ENCODE measurements at places on chromosomes 5 and 9.
A peak's percentile ranks its signal among the peaks of the same experiment; 100 is the strongest.

DNA sequence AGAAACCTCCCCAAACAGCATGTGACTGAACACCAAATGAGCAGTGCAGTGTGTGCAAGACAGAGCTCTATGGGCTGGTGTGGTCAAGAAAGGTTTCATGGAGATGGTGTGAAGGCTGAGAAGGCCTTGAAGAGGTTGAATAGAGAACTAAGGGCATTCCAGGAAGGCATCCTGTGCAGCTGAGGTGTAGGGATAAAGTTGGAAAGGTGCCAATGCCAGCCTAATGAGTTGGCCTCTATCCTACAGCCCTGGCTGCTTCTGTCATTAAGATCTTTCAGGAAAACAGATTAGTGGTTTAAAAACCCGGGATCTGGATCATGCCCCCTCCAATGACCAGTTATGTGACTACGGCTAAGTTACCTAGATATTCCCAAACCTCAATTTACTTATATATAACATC, 4.0 kb downstream of the HDAC3 start:
- no peak for DNase-seq

GRCh38 chr5:104297076-104297475, 734.5 kb upstream of the NUDT12 start:
- no peak for DNase-seq

- DNase-seq, result no peak
Measured at GRCh38 chr9:132242621-132243155, 80.8 kb downstream of the NTNG2 start.

GRCh38 chr5:87102841-87103240, 164.8 kb upstream of the RASA1 start:
- no peak for DNase-seq

GRCh38 chr9:91395553-91396471, 27.8 kb downstream of the NFIL3 start:
- no peak for DNase-seq

GRCh38 chr9:72478966-72479365, 42.4 kb upstream of the TMC1 start:
- DNase-seq, result no peak

GRCh38 chr9:29456940-29457339, 1883.7 kb upstream of the C9orf72 start:
- no peak for DNase-seq

DNA sequence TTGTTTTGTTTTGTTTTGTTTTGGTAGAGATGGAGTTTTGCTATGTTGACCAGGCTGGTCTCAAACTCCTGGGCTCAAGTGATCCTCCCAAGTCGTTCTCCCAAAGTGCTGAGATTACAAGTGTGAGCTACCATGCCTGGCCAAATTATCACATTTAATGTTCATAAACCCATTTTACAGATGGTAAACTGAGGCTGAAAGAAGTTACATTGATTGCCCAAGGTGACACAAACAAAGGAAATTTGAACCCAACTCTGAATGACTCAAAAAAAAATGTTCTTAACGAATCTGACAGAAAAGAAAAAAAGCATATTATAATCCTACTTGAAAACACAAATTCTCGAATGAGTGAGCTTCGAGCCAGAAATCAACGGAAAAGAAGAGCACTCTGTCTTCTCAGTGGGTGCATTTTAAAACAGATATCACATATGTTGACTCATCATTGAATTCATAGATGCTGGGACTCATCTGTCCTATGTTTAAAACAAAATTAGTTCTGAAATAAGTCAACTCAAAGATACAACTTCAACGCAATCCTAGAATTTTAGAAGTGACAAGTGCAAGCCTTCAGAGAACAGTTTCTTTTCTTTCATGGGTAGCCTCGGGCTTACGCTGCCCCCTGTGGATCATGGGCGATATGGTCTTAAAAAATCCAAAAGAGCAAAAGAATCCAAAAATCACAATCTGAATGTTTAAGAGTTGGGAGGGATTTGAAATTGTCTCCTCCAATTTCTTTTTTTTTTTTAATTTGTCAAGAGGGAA, 28.4 kb downstream of the TIMD4 start:
- DNase-seq, result peak; percentile 13

GRCh38 chr9:91239367-91240111, 122.2 kb downstream of the AUH start:
- DNase-seq, result no peak

DNA sequence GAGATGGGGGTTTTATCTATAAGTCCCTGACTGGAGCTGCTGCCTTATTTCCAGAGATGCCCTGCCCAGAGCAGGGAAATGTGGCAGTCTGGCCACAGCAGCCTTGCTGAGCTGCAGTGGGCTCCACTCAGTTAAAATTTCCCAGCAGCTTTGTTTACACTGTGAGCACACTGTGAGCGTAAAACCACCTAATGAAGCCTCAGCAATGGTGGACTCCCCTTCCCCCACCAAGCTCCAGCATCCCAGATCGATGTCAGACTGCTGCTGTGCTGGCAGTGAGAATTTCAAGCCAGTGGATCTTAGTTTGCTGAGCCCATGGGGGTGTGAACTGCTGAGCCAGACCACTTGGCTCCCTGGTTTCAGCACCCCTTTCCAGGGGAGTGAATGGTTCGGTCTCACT, 208.7 kb upstream of the RAI14 start:
- DNase-seq, result no peak

DNA sequence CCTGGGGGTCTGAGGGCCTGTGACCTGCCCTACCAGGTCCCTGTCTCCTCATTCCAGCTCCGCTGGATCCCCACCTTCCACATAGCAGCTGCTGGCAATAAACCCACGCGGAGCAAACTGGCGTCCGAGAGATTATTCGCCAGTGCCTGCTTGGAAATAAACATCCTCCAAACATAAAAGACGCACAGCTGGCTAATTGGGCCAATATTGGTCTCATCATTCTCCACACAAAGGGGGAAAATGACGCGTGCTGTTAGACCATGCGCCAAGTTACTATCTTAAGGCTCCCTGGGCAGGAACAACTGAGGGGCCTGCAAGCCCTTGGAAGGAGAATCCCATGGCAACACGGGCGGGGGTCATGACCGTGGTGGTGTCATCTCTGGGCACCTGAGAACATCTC, 73.3 kb upstream of the SARDH start:
- DNase-seq, result no peak

DNA sequence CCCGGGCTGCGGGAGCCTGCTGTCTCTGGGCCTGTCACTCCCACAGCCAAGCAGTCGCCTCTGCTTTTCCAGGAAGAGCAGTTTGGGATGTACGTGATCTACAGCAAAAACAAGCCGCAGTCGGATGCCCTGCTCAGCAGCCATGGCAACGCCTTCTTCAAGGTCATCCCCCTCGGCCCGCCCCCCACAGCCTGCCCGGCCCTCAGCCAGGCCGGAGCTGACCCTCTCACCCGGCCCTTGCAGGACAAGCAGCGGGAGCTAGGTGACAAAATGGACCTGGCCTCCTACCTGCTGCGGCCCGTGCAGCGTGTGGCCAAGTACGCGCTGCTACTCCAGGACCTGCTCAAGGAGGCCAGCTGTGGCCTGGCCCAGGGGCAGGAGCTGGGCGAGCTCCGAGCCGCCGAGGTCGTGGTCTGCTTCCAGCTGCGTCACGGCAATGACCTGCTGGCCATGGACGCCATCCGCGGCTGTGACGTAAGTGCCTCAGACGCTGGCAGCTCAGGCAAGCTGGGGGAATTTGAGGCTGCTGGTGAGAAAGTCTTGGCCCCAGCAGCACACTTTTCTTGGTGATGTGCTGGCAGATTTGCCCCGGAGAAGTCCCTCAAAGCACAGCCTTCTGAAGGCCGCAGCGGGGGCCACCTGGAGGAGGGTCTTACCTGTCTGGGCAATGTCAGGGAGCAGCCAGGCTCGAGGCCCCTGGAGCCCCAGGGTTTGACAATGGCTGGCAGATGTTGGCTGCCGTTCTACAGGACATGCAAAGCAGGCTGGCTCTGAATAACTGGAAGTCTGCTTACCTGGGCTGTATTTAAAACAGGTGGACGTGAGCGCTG, 20.1 kb upstream of the LRRC14B start:
- DNase-seq, result no peak

DNA sequence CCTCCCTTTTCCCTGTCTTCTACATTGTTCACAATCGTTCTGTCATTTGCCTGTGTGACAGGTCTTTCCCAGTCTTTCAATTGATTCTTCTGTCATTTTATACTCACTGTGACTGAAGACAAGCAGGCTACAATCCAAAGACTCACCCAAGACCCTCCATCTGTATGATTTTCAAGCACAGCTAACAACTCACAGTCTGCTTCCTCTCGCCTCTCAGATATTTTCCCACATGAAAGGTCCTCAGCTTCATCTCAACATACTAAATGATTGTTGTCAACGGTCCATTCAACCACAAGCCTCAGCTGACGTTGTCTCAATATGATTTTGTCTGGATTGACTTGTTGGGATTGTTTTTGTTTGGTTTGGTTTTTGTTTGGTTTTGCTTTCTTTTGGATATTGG, 346.5 kb downstream of the NFIB start:
- no peak for DNase-seq

DNA sequence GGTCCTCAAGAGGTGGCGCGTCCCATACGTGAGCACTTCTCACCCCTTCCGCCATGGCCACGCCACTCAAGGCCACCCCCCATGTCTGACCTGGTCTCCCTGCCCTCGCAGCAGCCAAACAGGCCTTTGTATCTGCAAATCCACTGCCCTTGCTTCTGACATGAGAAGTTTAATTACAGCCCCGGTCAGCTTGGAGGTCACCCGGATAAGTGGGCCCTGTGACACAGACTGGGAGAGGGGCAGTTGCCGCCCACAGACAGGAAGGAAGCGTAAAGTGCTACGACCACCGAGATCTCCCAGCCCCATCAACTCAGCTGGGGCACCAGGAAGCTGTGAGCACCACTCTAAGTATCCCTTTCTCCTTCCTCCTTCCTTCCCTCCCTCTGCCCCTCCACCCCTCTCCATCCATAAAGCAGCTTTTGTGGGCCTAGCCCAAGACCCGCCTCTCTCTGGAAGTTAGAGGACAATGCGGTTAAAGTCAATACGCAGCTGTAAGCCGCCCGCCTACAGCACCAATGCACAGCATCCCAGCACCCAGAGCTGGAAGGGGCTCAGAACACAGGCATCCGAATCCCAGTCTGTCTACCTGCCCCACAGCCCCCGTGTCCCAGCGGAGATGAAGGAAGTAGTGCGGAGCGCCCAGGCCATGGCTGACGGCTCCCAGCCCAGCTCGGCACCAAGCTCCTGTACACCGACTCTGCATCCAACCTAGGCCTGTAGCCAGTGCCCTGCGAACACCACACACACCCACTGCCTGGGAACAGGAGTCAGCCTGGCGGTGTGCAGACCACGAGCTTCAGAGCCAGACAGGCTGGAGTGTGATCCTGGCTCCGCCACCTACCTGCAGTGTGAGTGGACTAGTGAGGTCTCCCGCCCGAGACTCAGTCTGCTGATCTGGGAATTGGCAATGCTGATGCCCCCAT, 44.8 kb upstream of the RNF130 start:
- no peak for DNase-seq

DNA sequence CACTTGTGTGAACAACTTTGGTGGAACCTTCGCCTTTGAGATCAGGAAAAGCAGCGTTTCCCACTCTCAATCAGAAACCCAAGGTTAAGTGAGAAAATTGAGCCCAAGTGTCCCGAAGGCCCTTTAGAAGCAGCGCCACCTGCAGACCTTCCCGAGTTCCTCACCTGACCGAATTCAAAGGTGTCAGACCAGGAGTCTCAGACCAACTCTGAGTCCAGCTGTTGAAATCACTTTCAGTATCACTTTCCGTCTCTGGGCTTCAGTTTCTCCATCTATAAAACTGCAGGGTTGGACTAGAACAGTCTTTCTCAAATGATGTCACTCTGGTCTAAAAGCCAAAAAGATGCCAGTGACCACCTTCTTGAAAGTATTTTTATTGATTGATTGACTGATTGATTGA, 31.7 kb upstream of the GRHPR start:
- no peak for DNase-seq

DNA sequence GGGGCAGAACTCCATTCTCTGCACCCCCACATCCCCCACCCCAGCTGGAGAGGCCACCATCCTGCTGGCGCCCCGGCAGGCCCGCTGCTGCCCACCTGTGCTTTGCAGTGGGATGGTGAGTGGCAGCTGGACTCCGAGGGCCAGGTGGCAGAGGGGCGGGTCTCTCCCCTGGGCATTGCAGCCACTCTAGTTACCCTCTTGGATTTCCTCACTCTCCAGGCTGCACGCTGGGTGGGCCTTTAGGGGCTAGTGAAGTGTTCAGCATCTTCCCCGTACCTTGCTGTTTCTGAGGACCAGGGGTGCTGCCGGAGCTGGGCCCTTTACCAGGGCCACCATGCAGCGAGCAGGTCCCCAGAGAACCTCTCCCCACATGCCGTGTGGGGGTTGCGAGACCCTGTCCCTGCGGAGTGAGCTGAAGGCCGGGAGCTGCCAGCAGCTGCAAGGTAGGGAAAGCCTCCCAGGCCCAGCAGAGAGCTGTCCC, 88.4 kb upstream of the SH3PXD2B start:
- DNase-seq, result no peak

DNA sequence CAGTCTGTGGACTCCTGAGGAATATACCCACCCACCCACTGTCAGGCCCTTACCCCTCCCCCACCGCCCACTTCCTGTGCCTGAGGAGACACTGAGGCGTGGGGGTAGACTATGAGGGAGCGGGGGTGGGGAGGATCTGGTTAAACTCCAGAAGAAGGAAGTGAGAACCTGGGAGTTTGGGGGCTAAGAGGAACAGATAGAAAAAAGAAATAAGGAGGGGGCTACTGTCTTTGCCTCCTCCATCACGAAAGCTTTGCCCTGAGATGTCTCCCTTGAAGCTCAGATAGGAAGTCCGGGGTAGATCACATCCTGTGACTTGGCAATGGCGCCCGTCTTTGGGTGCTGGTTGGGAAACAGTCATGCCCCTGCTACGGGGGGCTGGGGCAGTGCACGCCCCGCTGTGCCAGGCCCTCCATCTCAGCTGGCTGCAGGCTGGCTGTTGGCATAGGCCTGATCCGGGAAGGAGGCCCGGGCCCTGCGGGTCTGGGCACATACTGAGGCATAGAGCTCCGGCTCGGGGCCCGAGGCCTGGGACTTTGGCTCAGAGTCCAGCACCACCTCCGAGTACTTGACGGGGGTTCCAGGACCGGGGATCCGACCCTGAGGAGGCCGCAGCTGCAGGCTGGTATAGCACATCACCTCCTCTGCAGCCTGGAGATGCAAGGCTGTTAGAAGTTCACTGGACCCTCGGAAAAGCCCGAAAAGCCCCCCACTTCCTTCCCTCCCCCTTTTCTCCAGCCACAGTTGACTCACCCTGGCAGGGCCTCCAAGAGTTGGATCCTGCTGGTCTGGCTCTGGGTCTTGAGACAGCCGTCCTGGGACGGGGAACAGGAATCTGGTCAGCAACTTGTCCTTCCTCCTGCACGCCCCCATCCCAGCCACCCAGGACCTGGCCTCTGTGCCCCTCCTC, 1.0 kb downstream of the SIT1 start:
- no peak for DNase-seq

- no peak for DNase-seq
Measured at GRCh38 chr9:113343732-113344231, 3.7 kb upstream of the WDR31 start.

DNA sequence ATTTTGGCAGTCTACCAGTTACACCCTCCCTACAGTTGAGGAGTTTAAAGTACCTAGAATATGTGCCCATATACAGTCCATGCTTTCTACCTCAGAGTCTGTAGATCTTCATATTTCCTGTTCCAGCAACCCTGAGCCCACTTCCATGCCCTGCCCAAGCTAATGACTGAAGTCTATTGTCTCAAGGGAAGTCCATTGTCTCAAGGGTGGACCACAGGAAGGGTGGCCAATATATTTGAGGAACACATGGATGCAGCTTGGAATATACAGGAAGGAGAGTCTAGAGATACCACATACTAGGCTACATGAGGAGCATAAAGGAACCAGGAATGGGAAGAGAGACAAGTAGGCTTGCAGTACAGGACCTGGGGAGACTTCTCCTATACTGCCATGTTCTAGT, 274.4 kb downstream of the FER start:
- DNase-seq, result no peak

GRCh38 chr9:128412120-128412790, 8.4 kb upstream of the CERCAM start:
- DNase-seq, result no peak

All from stimulated activated CD8-positive, alpha-beta memory T cell treated with anti-CD3 and anti-CD28 coated beads, Interleukin-4, amount 100 ng/mL, for 4 hours (primary cell).